ENCODE measurements at places on chromosomes 2 and 18.

DNA sequence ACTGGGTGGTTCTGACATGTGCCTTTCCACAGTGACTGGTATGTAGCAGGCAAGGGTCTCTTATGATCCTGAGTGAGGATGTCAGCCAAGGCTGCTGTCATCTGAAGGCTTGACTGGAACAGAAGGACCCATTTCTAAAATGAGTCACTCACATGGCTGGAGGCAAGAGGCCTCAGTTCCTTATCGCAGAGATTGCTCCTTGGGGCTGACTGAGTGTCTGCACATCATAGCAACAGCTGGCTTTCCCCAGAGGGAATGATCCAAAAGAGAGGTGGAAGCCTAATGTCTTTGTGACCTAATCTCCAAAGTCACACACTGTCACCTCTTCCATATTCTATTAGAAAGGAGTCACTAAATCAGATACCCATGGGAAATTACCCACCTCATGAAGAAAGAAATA, 114.0 kb downstream of the NEDD4L start:
- no peak for DNase-seq

DNA sequence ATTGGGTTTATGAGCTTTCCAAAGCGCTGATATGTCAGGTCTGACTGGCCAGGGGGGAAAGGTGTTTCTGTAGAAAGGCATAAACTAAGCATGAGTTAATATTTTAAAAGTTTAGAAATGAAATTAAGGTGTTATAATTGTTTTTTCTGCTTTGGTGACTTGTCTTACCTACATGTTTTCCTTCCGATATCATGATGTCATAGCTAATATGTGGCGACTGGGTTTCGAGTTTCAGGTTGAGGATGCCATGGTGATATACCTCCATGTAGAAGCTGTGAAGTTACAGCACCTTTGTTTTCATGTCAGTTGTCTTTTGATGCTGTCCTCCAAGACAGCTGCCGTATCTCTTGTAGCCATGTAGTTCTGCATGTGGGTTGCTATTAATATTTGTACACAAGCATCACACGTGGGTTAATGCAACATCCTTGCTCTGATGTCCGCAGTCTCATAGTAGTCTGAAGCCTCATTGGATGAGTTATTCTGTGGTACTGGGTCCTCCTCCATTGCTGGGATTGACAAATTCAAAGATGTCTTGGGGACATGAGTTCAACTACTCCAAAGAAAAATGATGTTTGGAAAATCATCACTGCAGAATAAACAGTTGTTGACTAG, 230.6 kb downstream of the PRKCE start:
- no peak for DNase-seq

DNA sequence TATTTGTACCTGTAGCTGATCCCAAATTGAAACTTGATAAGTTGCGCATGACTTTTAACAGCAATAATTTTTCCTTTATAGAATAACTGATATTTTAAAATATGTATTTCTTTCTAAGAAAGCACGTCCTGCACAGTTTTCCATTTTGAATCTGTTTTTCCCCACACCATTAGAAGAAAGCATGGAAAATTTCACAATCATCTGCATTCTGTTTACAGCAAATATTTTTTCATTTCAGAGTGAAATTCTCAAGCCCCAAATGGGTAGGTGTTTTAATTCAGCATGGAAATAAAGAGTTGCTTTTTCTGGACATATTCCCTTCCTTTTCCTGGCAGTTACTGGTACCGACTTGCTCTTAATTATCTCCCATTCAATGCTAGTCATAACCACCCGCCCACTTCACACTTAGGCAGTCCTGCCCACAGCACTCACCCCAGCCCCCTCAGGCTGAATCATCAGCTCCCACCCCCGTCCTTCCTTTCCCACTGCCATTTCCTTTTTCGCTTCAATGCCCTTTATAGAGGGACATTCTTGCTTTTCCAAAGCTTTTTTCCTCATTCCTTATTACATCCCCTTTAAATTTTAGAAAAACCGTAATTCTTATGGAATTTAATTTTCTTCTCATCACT, 89.2 kb upstream of the GLS start:
- DNase-seq: no peak

- DNase-seq: no peak
Observed at GRCh38 chr2:86274918-86275275, 62.5 kb downstream of the REEP1 start.

- DNase-seq: no peak
Observed at GRCh38 chr2:228224410-228224809, 42.9 kb upstream of the SPHKAP start.

DNA sequence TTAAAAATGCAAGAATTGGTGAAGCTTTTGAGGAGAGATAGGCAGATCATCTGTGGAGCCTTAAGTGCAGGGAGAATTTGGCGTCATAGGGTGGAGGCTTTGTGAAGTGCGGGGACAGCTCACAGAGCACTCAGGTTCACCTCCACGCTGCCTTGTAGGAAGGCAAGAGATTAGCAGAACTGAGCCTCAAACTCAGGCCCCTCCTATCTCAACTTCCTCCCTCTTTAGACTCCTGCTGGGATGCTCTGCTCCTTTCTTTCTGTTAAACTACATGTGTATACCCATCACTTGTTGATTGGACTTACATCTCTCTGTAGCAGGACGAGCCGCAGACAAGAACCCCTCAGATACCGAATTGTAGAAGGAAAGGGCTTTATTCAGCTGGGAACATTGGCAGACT, 422.2 kb downstream of the SETBP1 start:
- no peak for DNase-seq

GRCh38 chr2:200798514-200798913, 13.2 kb upstream of the BZW1 start:
- DNase-seq: no peak

GRCh38 chr2:212609479-212609878, 70.9 kb upstream of the ERBB4 start:
- no peak for DNase-seq

GRCh38 chr2:79980816-79981215, 323.7 kb downstream of the LRRTM1 start:
- no peak for DNase-seq

GRCh38 chr2:164967781-164968228, 12.5 kb upstream of the SLC38A11 start:
- no peak for DNase-seq

DNA sequence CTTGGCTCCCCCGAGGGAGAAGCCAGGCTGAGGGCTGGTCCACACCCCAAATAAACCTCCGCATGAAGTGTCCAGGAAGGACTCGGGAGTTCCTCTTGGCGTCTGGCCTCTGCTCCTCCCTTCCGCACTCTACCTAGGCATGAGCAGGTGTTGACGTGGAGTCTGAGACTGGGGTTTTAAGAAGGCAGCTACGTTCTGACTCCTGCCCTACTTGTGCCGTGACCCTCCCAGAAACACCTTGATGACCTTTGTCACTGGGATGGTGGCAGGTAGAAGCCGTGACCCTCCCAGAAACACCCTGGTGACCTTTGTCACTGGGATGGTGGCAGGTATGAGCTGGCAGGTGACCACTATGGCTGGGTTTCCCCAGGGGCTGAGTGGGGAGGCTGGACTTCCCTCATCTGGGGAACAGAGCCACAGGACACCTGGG, 54.8 kb downstream of the HS6ST1 start:
- DNase-seq: no peak

- DNase-seq: no peak
Observed at GRCh38 chr2:54407693-54408092, 48.4 kb upstream of the SPTBN1 start.

GRCh38 chr18:4813708-4814107, 358.6 kb upstream of the DLGAP1 start:
- no peak for DNase-seq

GRCh38 chr18:9691235-9691634, 16.9 kb upstream of the RAB31 start:
- no peak for DNase-seq

- no peak for DNase-seq
Observed at GRCh38 chr18:79739440-79739778, 58.3 kb upstream of the KCNG2 start.

DNA sequence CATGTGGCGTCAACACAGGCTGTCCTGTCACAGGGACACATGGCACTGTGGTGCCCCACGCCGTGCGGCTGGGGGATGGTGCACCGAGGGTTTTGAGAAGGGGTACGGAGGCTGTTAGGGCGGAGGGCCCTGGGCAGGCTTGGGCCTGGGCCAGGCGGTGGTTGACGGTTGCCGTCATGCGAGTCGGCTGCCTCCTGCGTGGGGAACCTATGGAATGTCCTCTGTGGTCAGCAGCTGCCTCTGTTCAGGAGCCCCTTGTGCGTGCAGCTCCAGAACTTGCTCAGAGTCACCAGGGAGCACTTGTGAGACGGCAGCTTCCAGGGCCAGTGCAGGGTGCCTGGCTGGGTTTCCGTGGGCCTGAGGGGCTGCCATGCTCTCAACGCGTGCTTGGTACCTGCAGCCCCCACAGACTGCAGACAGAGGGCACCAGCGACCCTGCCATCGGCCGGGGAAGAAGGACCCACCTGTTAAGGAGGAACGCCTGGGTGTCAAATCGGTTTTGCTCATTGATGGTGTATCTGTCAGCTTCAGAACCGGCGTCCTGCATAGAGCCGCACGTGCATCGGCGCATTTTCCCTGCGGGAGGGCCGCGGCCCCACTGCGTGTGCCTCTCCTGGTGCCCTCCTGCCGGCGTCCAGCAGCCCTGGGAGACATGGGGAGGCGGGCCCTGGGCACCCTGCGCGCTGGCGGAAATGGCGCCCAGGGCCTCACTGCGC, 10.0 kb upstream of the D2HGDH start:
- DNase-seq: no peak

GRCh38 chr2:10826026-10826425, 13.4 kb upstream of the PDIA6 start:
- no peak for DNase-seq

DNA sequence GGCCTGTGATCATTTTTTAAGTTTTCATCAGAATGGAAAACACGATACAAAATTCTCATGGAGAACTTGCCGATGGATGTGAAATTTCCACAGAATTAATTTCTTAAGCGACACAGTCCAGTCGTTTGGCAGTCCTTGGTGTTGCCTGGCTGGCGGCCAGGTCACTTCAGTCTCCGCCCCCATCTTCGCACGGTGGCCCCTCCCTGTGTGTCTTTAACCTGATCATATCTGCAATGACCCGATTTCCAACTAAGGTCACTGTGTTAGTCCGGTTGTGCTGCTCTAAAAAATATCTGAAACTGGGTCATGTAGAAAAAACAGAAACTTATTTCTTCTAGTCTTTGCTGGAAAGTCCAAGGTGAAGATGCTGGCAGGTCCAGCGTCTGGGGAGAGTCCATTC, 44.5 kb upstream of the COPS8 start:
- no peak for DNase-seq

DNA sequence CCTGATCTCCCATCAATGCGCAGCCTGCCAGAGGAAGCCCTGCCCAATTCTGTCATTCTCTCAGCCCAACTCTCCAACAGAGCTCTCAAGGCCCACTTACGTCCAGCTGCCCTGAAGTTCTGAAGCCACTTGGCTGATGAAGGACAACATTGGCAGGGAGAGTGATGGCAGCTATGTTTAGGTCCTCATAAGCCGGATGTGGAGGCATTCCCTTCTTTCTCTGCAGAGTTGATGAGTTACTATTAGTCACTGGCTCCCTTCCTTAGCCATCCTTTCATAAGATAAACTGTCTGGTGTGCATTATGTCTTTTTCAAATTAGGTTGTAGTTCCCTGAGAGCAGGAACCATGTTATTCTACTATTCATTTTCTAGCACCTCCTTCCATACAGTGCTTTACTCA, 22.5 kb upstream of the TACR1 start:
- no peak for DNase-seq

DNA sequence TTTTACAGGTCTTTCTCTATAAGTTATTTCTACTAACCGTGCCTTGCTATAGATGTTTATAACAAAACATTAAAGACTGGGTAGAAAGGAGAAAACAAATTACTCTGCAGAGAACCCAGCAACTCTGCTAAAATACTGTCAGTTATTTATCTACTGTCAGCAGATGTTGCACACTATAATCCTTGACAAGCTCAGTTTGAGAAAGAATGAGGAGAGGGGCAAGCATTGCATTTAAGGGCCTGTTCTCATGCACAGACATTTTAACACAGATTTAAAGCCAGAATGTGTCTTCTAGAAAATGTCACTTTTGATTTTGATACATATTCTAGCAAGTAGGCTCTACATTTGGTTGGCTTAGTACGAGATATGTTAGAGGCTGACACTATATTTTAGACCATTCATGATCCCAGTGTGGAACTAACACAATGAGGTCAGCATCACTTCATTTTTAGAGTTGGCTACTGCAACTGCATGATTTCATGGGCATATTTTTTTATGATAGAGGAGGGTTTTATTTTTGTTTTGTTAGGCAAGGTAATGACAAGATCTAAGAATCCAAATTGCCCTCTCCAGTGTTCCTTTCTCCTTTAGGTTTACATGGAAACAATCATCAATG, 516.4 kb downstream of the ZEB2 start:
- DNase-seq: no peak

DNA sequence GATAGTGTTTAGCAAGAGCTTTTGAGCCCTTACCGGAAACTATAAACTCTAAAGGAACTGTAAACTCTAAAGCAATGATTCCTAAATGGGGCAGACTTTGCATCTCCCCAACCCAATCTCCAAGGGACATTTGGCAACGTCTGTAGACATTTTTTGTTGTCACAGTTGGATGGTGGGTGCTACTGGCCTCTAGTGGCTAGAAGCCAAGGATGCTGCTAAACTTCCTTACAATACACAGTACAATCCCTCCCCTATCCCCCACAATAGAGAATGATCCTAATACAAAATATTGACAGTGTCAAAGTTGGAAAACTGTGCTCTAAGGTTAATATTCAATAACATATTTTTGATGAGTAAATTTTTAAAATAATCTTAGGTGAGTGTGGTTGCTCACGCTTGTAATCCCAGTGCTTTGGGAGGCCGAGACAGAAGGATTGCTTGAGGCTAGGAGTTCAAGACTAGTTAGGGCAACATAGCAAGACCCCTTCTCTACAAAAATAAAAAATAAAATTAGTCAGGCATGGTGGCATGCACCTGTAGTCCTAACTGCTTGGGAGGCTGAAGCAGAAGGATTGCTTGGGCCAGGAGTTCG, 66.7 kb downstream of the PTPN4 start:
- peak; percentile 17 for DNase-seq

- DNase-seq: no peak
Observed at GRCh38 chr2:95057535-95058370, 32.2 kb downstream of the MAL start.

GRCh38 chr2:160224507-160224906, 24.4 kb upstream of the ITGB6 start:
- no peak for DNase-seq

Measured in Jurkat, Clone E6-1 (cell line).